Immature natural killer cell (primary cell): ENCODE measurements at places on chromosomes 6 and 20. TPM values are rescaled to one million over a fixed set of nuclear protein-coding genes. Genes with fewer than 3 reads are reported as not detected.
A peak's percentile ranks its signal among the peaks of the same experiment; 100 is the strongest.

Gene PARD6B
- polyA plus RNA-seq, result 0.38 TPM

Gene NKAIN4
- polyA plus RNA-seq, result not detected

Gene BMP6
- 0.22 TPM for polyA plus RNA-seq

Gene PNPLA1
- polyA plus RNA-seq, result not detected

Gene CTAGE9
- not detected for polyA plus RNA-seq

Gene GJA10
- not detected for polyA plus RNA-seq

Gene CALHM4
- polyA plus RNA-seq, result not detected

Gene SLC22A2
- not detected for polyA plus RNA-seq

Gene ARMH2
- polyA plus RNA-seq, result not detected

Gene RGS19
- 132 TPM for polyA plus RNA-seq

DNA sequence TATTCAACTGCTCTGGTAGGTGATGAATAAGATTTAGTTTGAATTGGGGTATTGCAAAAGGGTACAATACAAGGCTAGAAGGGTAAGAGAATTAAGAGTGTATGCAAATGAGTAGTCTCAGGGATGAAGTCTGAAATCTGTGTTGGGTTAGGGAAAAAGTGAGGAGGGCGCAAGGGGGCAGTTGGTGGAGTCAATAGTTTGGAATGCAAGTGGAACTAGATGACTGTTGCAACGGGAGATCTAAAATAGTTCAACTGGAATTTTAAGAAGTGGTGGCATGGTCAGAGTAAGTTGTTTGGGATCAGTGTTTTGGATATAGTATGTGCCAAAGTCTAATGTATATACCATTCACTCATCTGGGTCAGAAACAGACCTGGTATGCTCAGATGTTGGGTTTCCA is 329.6 kb downstream of the GJA1 start:
- no peak for DNase-seq

DNA sequence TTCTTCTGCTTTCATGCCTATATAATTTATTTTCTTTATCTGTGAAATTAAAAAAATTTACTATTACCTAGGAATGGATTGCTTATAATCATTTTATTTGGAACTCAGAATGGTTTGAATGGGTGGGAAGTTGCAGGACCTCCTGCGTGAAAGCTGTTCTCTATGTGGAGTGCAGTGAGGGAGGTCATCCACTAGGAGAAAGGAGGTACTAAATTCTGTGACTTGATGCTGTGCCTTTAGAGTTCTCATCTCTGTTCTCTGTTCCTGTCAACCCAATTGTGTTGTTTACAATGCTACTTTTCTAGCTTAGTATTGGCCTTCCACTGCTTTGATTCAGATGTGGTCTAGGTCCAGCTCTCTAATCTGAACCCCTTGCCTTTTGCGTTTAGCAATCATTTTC is 65.0 kb upstream of the HIVEP1 start:
- no peak for DNase-seq

- DNase-seq, result no peak
Measured at GRCh38 chr20:23289724-23290395, 60.7 kb upstream of the NXT1 start.

DNA sequence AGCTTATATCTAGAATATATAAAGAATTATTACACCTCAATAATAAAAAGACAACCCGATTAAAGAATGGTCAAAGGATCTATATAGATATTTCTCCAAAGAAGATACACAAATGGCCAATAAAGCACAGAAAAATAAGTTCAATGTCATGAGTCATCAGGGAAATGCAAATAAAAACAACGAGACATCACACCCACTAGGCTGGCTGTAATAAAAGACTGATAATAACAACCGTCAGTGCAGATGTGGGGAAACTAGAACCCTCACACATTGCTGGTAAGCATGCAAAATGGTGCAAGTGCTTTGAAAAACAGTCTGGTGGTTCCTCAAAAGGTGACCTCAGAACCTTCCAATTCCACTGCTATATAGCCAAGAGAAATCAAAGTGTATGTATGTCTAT is 33.0 kb downstream of the TBX18 start:
- no peak for DNase-seq

DNA sequence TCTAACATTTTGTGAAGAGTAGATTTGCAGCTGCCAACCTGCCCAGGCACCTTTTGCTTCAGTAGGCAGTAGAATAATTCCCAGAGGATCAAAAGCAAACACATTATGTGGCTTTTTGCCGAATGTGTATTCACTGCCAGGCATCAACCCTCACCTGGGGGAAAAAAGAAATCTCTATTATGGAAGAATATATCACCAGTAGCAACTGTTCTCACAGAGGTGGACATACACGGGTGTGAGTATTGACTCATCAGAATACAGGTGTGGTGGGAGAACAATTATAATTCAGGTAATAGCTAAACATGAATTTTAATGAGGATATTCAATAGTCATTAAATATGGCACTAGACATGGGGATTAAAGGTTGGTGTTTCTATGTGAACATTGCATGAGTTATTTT is 910.7 kb downstream of the TFAP2A start:
- DNase-seq, result no peak

GRCh38 chr20:19120011-19120410 is 92.4 kb upstream of the SLC24A3 start:
- no peak for DNase-seq

GRCh38 chr6:109073344-109074132 is 21.1 kb downstream of the SESN1 start:
- DNase-seq, result peak; percentile 68

DNA sequence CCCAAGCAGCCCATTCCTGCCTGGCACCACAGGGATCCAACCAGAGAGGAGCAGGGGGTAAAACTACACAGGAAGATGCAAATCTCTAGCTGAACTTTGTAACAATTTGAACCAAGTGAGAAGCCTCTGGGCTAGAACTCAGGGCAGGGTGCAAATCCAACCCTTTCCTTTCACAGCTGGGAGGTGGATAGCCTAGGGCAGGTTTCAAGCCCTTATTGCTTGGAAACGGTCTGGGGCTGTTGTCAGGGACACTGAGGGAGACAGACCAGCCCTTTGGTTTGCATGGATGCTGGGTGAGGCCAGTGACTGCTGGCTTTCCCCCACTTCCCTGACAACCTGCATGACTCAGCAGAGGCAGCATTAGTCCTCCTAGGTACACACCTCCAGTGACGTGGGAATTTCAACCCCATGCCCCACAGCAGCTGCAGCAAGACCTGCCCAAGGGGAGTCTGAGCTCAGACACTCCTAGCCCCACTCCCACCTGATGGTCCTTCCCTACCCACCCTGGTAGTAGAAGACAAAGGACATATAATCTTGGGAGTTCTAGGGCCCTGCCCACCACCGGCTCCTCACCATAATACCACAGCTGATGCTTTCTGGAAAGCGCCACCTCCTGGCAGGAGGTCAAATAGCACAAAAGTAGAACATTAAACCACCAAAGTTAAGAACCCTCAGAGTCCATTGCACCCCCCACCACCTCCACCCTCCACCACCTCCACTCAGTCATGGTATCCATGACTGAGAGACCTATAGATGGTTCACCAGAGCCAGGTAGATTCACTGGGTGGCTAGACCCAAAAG is 797.7 kb upstream of the MAN1A1 start:
- no peak for DNase-seq

- no peak for DNase-seq
Measured at GRCh38 chr6:133637436-133637835, 251.5 kb upstream of the TCF21 start.

- DNase-seq, result no peak
Measured at GRCh38 chr6:33769248-33769821, 19.6 kb downstream of the LEMD2 start.

GRCh38 chr6:109964949-109965348 is 13.2 kb upstream of the GPR6 start:
- DNase-seq, result no peak

- no peak for DNase-seq
Measured at GRCh38 chr6:121857551-121857950, 422.1 kb downstream of the GJA1 start.

DNA sequence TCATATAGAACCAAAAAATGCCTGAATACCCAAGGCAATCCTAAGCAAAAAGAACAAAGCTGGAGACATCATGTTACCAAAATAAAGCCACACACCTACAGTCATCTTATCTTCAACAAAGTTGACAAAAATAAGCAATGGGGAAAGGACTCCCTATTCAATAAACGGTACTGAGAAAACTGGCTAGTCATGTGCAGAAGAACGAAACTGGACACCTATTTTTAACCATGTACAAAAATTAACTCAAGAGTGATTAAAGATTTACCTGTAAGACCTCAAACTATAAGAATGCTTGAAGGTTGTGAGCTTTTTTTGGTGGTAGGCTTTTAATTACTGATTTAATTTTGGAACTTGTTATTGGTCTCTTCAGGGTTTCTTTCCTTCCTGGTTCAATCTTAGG is 236.0 kb upstream of the DEFB112 start:
- DNase-seq, result no peak

GRCh38 chr20:34037121-34037520 is 43.4 kb downstream of the RALY start:
- peak; percentile 31 for DNase-seq

GRCh38 chr6:153442096-153442495 is 311.0 kb upstream of the RGS17 start:
- DNase-seq, result no peak

DNA sequence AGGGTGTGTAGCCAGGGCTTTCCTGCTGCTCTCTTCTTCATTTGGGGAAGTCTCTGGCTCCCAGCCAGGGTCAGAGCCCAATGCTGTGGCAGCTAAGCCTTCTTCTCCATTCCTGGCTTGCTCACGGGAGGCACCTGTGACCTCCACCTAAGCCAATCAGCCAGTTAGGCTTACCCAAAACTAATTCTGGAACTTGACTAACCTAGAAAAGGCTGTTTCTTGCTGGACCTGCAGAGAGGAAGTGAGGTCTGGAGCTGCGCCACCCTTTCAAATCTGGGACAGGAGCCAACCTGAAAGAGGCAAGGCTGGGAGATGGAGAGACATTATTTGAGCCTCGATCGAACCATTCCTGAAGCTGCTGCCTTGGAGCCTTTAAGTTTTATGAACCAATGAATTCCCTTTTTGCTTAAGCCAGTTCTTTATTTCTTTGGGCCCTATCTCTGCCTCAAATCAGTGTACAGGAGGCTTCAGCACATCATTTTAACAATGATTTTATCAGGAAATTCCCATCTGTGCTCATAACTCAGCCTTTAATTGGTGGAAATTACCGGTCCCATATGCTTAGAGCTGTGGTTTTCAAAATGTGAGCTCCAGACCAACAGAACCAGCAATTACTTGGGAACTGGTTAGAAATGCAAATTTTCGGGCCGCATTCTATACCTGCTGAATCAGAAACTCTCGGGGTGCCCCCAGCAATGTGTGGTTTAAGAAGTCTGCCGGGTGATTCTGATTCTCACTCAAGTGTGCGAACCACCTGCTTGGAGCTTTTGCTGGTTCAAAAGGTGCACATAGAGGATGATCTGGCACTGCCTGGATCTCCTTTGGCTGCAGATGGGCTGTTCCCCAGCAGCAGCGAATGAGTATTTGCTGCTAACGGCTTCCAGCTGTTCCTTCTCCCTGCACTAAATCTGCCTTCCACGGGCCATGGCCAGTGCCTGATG is 97.4 kb upstream of the RNF24 start:
- no peak for DNase-seq

DNA sequence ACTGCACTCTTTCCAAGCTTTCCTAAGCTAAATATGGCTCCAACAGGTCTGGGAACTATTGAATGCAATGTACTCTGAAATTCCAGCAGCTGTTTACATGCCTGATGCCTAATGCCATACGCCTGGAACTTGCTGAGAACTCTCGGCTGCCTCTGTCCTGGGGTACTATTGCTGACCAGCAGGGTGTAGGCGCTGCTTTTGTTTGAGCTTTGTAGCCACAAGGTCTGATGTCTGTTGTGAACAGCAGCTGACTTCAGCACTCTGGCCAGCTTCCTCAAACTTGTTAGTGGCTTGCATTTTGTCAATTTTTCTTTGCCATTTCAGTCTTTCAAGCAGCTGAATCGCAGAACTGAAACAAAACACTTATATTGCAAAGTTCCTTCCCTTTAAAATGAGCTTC is 26.7 kb downstream of the SAYSD1 start:
- no peak for DNase-seq

DNA sequence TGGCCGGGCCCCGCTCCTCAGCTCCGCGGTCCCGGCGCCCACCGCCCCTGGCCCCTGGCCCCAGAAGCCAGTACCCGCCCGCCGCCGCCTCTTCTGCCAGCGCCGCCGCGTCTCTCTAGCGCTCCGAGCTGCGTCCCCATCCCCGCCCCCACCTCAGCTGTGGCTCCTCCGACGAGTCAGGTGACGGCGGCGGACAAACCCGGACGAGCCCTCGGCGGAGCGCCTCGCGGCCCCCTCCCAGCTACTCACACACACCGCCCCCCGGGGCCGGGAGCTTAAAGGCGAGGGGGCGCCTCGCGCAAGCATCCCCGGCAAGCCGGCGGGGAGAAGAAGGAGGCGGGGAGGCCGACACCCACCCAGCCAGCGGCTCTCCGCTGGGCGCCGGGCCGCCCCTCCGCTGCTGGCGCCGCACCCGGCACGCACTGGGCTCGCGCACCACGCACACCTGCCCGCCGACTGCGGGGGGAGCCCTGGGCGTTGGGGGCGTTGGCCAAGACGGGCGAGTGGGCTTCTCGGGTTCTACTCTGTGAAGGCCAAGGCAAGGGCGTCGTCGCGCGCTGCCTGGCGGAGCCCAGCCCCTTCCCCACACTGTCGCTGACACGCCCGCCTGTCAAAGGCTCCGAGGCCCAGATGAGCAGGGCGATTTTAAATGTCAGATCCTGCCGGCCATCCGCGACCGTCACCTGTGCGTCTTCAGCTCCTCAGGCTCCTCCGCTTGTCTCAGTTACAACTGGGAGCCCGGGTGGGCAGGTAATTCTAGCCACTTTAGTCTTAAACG is at the start of gene SNAP91:
Gene SNAP91, minus strand, starts transcription at position 132 of the 778 bp plus-strand sequence. CDS start 1,174 bp downstream, outside the sequence.
- DNase-seq, result no peak

DNA sequence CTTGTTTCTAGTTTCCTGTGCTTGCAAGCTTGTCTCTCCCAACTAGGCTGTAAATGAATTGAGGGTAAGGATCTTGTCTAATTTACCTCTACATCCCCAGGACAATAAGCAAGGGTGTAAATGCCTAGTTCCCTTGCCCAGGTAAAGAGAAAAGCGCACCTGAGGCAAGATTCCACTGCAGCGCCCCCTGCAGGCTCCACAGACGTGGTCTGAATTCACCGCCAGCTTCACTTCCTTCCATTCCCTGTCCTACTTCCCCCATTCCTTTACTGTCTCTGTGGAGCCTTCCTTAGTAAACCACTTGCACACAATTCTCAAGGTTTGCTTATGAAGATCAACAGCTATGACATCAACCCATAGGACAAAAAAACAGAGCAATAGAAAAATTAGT is 42.3 kb downstream of the ANKEF1 start:
- DNase-seq, result no peak

- no peak for DNase-seq
Measured at GRCh38 chr20:666877-667276, 8.7 kb downstream of the SCRT2 start.

GRCh38 chr6:28489366-28490204 is 26.0 kb downstream of the GPX6 start:
- DNase-seq, result no peak

GRCh38 chr20:43971267-43971666 is 56.6 kb downstream of the TOX2 start:
- DNase-seq, result no peak
